Occipital lobe (tissue), 3 donors: ENCODE measurements at places on chromosomes 16 and 17. TPM values are rescaled to one million over a fixed set of nuclear protein-coding genes. Genes with fewer than 3 reads are reported as not detected.

Gene ABCA8
- 3.9 TPM for total RNA-seq

Gene TLK2
- total RNA-seq = 63.5 TPM

Gene COG7
- total RNA-seq = 16.7 TPM

Gene RHBDF2
- 2.2 TPM for total RNA-seq

Gene CLCN7
- 29.2 TPM for total RNA-seq

Gene C1QTNF1
- 0.78 TPM for total RNA-seq

Gene CACNA1H
- 15.4 TPM for total RNA-seq

Gene PLD6
- 9.2 TPM for total RNA-seq

Gene CACNA1G
- total RNA-seq = 20.1 TPM

Gene OR4D1
- total RNA-seq = under 0.01 TPM

Gene CHST4
- not detected for total RNA-seq

Gene KRTAP3-2
- not detected for total RNA-seq

Gene LGALS9B
- not detected for total RNA-seq

Gene PNPO
- total RNA-seq = 7.5 TPM

Gene TNP2
- not detected for total RNA-seq

Gene CACNG1
- total RNA-seq = 0.47 TPM

Gene KRT33B
- total RNA-seq = not detected

Gene GPS1
- total RNA-seq = 64.4 TPM

Gene TADA2A
- 56.0 TPM for total RNA-seq

Gene SLC12A3
- total RNA-seq = not detected

Gene LRRC75A
- 5.6 TPM for total RNA-seq

Gene CSH2
- total RNA-seq = not detected
